MG63 (cell line): ENCODE measurements at places on chromosomes 7 and 10. TPM values are rescaled to one million over a fixed set of nuclear protein-coding genes. Genes with fewer than 3 reads are reported as not detected.

CH25H gene
- 0.63 TPM in 1 of 2 replicates, not detected in the other for total RNA-seq

DNA sequence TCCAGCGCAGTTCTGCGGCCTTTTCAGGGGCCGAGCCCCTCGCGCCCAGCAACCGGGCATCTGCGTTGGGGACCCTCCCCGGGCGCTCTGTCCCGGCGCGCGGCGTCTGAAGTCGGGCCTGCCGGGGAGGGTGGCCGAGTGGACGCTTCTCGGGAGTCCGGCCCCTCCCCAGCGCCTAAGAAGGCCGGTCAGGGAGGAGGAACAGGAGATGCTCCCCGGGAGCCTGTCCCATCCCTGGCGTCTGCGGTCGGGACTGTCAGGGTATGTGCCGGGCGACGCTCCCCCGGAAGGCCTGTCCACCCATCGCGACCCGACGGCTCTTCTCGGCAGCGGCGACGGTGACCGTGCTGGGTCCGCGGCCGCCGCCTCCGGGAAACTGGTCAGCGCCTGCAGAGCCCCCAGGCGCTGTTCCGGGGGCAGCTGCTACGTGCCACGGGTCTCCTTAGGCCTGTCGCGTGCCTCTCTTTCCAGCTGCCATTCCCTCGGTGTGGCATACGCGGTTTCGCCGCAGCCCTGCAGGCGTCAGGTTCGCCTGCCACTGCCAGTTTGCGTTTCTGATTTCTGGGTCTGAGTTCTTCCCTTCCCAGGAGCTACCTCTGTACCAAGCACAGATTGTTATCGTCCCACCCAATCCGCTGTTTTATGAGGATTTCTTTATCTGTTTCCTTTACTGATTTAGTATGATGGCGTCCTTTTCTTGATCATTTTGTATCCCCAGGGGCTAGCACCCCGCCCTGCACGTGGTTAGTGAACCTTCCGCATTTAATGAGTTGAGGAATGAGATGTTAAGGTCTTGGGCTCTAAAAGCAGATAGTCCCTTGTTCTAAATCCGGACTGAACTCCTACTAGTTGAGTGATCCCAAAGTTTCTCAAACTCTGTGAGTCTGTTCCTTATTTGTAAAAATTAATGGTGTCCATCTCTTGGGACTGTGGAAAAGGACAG lies 782 bp downstream of the IFIT5 start:
- DNase-seq: peak; percentile 56

- no peak for DNase-seq
Measured at GRCh38 chr7:90586091-90586490, 10.0 kb upstream of the CDK14 start.

DNA sequence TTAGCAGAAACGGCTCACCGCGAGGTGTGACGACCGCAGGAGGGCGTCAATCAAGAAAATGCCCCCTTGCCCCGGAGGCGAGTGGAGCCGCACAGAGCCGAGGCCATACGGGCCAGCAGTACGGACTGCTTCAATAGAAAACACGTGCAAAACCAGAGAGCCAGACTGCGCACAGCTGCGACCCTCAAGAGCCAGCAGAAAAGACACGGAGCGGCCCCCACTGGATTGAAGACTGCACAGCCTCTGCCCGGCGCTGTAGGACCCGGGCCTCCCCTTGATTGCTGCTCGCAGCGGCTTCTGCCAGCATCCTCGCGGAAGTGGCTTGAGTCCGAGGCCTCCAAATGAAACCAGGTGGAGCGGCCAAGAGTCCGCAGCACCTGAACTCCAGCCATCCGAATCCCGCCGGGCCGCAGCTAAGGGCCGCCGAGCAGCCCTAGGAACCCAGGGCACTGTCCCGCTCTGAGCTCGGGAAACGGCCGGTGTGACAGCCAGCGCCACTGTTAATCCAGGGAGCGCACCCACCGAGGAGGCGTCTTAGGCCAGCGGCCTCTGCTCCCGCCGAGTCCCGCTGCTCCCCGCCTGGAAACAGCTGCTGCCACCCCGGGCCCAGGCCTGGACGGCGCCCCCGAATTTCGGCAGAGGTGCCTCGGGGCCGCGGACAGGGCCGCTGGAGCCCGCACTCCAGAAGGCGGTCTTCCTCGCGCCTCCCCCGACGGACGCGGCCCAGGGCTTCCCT lies 660 bp upstream of the HHEX start:
- peak; percentile 52 for DNase-seq

GRCh38 chr10:51010977-51011376 lies 63.3 kb upstream of the PRKG1 start:
- no peak for DNase-seq

DNA sequence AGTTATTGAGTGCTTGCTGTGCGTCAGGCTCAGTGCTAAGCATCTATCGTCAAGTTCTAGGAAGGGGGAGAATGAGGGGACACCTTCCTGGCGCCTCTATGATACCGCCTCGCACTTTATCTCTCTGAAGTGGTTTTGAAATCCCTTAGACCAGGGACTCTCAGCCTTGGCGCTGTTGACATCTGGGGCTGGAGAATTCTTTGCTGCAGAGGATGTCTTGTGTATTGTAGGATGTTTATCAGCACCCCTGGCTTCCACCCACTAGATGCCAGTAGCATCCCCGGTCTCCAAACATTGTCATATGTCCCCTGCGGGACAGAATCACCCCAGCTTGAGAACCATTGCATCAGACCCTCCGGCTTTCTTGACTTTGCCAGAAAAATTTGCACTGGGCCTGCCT lies 285.5 kb downstream of the CCDC3 start:
- DNase-seq: no peak
